ENCODE measurements at places on chromosomes 11 and 22.

- no peak for DNase-seq
Measured at GRCh38 chr11:28009996-28010395, 98.0 kb downstream of the KIF18A start.

DNA sequence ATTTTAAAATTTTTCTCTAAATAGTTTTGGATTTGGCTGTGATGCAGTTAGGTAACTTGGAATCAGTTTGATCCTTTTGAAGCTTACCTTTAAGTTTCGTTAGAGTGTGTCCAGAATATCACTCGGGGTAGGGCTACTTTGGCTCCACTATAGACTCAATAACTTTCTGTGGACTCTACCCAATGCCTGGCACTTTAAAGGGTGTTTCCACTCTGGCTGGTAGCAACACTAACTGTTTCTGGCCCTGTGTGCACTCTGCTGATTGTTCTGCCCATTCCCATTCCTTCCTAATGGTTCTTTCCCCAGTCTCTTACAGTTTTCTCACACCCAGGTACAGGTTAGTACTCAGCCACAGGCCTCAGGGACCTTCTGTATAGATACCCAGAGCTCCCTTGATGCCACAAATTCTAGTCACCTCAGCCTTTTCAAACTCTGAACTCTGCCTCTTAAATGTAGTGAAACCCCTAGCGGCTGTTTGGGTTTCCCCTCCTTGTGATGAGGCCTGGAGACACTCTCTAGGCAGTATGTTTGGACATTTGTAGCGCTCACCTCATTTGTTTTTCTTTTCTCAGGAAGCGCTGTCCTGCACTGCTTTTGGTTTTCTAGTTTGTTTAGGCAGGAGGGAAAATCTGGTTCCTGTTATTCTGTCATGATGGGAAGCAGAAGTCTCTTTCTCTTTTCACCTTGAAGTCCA, 16.8 kb downstream of the CUL5 start:
- no peak for DNase-seq

DNA sequence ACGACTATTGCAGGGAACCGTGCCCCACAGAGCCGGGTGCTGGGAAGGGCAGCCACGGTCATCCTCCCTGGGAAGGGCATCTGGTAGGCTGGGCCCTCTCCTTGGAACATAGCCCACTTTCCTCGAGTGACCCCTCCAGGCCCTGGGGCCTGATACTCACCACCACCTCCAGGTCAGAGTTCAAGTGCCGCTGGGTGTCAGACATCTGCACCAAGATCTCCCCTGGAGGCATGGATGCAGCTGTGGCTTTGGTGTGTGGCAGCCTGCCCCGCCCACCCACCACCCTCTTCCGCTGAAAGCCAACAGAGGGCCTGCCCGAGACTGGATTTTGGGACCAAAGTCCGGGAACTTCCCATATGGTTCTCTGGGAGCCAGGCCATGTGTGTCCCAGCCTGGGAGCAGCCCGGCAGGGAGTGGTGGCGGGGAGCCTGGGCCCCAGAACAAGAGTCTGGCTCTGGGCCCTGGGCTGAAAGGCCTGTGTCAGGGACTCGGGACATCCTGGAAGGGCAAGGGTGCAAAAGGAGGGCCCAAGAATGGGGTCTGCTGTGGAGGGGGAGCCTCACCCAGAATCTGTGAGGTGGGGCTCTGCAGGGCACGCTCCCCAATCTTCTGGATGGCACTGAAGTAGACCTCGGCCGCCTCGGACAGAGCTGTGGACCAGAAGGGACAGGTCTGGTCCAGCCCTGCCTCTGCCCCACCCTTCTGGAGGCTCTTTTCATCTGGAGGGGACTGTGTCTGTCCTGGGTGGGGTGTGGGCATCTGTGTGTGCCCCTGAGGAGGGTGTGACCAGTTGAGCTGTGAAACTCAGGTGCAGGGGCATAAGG, 2.6 kb downstream of the BAIAP2L2 start:
- DNase-seq: no peak

DNA sequence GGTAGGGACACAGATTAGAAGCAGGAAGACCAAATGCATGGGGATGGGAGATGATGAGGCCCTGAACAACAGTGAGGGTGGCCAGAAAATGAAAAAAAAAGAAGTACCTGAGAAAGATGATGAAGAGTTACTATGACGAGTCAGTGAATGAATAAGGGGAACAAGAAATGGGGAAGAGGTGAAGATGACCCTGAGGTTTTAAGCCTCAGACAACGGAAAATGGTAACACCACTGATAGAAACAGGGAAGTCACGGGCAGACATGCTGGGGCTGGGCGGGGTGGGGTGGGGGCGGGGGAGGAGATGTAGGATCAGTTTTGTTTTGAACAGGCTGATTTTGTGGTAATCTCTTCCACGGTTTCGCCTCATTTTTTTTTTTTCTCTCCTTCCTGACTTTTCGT, 205.1 kb upstream of the CADM1 start:
- DNase-seq: no peak

- DNase-seq: no peak
Measured at GRCh38 chr22:42116848-42117424, 13.7 kb downstream of the CYP2D6 start.

DNA sequence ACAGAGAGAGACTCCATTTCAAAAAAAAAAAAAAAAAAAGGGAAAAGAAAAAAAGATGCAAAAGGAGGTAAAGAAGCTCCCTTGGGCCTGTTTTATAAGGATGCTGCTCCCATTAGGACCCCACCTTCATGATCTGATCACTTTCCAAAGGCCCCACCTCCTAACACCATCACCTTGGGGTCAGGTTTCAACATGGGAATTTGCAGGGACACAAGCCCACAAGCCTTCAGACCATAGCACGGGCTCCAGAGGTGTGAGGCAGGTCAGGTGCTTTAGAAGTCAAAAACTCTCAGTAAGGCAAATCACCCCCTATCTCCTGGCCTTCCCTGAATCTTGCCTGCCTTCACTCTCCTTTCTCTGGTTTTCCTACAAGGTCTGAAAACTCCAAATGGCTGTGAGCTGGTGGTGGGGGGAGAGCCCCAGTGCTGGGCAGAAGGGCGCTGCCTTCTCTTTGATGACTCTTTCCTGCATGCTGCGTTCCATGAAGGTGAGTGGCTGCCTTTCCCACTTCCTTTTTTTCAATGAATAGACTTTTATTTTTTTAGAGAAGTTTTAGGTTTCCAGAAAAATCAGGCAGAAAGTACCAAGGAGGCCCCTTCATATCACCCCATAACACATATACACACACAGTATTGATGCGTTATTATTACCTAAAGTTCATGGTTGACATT, 13.2 kb downstream of the ASPHD2 start:
- no peak for DNase-seq

- no peak for DNase-seq
Measured at GRCh38 chr11:124837491-124837856, 27.8 kb upstream of the ROBO3 start.
